Osteocyte (in vitro differentiated cells): ENCODE measurements at places on chromosomes 4 and X. TPM values are rescaled to one million over a fixed set of nuclear protein-coding genes. Genes with fewer than 3 reads are reported as not detected.

DNA sequence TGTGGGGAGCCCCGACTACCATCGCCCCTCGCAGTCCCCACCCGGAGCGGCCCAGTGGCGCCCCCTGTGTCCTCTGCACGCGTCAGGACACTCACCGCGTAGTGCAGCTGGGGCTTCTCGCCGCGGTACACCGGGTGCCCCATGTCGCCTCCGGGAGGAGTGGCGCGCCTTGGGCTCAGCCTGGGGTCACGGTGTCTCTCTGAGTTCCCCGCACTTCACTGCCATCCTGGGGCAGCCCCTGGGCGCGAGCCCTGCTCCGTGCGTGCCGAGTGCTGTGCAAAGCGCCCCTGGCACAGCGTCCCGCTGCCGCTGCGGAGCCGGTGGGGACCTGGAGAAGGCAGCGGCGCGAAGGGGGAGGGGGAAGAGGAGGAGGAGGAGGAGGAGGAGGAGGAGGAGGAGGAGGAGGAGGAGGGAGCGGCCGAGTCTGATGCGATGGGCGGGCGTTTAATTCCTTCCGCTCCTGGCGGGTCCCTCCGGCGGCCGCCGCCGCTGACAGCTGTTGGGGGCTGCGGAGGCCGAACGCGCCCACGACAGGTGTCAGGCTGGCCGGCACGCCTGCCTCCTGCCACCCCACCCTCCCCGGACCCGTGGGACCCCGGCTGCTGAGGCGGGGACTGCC, 134.3 kb downstream of the AMELX start:
- H3K4me3 ChIP-seq: peak overlapping the region; percentile 41
- no peak for DNase-seq
- no peaks in the 10 kb centered on the region for H3K27me3 ChIP-seq
- no peaks in the 10 kb centered on the region for H3K36me3 ChIP-seq
- H3K27ac ChIP-seq: peak overlapping the region; percentile 27

DNA sequence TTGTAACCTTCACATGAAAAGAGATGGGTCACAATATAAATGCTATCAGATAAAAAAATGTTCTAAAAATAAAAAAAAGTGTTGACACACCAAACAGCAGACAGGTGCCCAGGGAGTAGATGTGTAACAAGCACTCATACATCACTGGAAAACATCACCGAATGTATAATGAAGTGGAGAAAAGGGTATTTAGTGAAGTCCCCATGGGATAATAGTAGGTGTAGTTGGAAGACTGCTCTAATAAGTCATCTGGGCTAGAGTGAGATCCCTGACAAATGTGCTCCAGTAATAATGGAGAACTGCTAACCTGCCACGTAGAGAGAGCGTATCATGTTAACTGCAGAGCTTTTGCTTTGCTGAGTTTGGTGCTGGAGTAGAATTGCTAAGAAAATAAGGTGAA, 152.0 kb downstream of the GRIA2 start:
- H3K27me3 ChIP-seq: peaks cover 34% of the 10 kb centered on the region
- no peak for DNase-seq
- H3K36me3 ChIP-seq: no peaks in the 10 kb centered on the region
- H3K4me3 ChIP-seq: no peak overlapping the region

- no peaks in the 10 kb centered on the region for H3K4me1 ChIP-seq
- H3K4me3 ChIP-seq: no peak overlapping the region
- no peak overlapping the region for H3K27ac ChIP-seq
- no peaks in the 10 kb centered on the region for H3K36me3 ChIP-seq
- no peak for DNase-seq
Measured at GRCh38 chr4:8748236-8748575, 123.4 kb downstream of the HMX1 start.

GRCh38 chr4:89488736-89489135, 181.1 kb upstream of the GPRIN3 start:
- DNase-seq: no peak
- peaks cover 5% of the 10 kb centered on the region for H3K4me1 ChIP-seq
- no peak overlapping the region for H3K4me3 ChIP-seq
- no peak overlapping the region for H3K27ac ChIP-seq

DNA sequence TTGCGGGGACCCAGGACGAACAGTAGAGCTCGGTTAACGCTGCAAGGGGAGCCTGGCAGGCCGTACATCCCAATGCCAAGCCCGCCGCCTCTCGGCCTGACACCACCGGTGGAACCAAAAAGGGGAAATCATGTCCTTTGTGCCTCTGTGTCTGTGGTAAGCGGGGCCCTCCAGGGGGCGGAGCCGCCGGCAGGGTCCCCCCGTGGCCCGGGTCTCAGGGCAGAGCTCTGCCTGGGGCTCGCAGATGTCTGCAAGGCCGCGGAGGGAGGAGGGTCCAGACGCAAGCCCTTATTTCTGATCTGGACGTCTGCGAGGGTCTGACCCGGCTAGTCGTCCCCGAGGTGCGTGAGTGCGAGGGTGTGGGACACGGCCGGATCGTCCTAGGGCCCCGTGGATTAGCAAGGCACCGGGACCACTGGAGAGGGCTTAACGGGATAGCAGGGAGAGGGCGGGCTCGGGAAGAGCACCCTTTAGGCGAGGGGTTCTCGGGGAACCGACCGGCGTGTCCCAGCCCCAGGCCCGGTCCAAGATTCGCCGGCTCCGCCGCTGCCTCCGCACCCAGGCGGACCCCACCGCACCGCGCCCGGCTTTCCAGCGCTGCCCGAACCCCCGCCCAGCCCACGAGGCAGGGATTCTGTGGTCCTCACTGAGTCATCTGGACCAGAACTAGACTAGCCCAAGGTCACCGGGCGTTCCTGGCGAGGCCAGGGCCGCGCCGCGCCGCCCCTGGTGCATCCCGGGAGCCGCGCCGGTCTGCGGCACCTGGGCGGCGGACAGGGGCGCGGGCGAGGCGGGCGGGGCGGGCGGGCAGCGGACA, 863 bp upstream of the FAM193A start:
- H3K36me3 ChIP-seq: no peaks in the 10 kb centered on the region
- H3K4me1 ChIP-seq: peaks cover 25% of the 10 kb centered on the region
- DNase-seq: peak; percentile 86
- H3K4me3 ChIP-seq: peak overlapping the region; percentile 89
- H3K27ac ChIP-seq: peak overlapping the region; percentile 94

DNA sequence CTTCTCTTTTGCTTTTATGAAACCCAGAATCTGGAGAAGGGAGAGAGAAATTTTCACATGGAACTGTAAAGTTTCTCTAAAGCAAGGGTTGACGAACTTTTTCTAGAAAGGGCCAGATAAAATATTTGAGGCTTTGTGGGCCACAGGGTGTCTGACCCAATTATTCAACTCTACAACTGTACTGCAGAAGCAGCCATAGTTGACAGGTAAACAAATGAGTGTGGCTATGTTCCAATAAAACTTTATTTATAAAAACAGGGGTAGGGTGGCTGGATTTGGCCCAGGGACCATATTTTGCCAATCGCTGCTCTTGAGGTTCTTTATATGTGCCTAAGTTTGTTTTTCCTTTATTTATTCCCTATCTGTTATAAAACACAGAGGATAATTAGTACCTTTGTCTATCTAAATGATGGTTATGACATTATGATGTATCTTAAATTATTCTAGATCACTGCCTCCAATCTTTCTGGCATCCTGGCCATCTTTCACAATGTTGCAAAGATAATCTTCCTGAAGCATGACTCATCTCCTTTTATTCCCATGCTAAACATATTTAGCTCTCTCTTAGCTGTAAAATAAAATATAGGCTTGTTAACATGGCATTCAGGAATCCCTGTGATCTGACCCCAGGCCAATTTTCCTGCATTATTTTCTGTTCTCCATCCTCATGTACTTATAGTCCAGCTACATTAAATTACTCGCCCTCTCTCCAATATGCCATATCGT, 106.8 kb upstream of the CBLL2 start:
- peak overlapping the region; percentile 69 for H3K27ac ChIP-seq
- H3K4me3 ChIP-seq: no peak overlapping the region
- no peaks in the 10 kb centered on the region for H3K36me3 ChIP-seq
- DNase-seq: no peak
- no peaks in the 10 kb centered on the region for H3K27me3 ChIP-seq
- H3K4me1 ChIP-seq: peaks cover 20% of the 10 kb centered on the region

DNA sequence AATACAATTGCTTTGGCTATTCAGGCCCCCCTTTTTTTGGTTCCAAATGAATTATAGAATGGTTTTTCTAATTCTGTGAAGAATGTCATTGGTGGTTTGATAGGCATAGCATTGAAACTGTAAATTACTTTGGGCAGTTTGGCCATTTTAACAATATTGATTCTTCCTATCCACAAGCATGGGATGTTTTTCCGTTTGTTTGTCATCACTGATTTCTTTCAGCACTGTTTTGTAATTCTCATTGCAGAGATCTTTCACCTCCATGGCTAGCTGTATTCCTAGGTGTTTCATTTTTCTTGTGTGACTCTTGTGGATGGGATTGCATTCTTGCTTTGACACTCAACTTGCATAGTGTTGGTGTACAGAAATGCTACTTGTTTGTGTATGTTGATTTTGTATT, 33.0 kb downstream of the ADH6 start:
- no peak for DNase-seq
- H3K27me3 ChIP-seq: no peaks in the 10 kb centered on the region
- H3K4me3 ChIP-seq: no peak overlapping the region
- peaks cover 2% of the 10 kb centered on the region for H3K36me3 ChIP-seq

DNA sequence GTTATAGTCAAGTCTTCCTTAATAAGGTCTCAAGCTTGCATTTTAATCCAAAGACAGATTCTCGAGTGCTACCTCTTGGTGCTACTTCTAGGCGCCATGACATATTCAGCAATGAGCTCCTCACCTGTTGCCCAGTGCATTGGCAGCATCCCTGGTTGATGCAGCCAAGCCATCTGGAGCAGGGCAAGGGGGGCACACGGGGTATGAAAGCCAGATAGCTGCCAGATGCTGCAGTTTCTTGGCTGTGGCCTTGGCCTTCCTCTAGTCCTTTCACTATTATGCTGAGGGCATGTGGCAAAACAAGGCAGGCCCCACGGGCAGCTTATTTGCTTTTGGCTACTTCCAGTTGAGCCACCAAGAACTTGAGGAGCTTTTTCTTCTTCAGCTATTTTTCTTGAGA, 168.6 kb upstream of the PGRMC2 start:
- H3K36me3 ChIP-seq: no peaks in the 10 kb centered on the region
- H3K4me3 ChIP-seq: no peak overlapping the region
- no peak for DNase-seq
- H3K27me3 ChIP-seq: no peaks in the 10 kb centered on the region

PRKX gene
- 32.2 and 37.2 TPM in 2 replicates for total RNA-seq

DNA sequence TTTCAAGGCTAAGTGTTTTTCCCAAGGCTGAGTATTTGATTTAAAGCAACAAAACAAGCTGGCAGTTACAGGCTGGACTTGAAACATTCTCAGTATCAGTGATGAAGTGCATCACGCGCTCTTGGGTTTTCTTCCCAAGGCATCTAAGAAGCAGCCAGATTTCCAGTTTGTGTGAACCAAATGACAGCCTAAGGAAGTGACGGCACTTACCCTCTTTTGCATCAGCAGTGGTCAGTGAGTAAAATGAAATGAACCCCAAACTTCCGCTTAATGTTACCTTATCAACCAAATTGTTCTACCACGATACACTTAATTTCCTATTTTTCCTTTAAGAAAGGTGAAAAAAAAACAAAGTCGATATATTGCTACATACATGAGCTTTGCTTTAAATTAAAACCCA, 15.8 kb upstream of the GYPE start:
- H3K36me3 ChIP-seq: no peaks in the 10 kb centered on the region
- peaks cover 2% of the 10 kb centered on the region for H3K27me3 ChIP-seq
- H3K4me1 ChIP-seq: no peaks in the 10 kb centered on the region
- no peak for DNase-seq
- no peak overlapping the region for H3K27ac ChIP-seq
- H3K4me3 ChIP-seq: no peak overlapping the region

DNA sequence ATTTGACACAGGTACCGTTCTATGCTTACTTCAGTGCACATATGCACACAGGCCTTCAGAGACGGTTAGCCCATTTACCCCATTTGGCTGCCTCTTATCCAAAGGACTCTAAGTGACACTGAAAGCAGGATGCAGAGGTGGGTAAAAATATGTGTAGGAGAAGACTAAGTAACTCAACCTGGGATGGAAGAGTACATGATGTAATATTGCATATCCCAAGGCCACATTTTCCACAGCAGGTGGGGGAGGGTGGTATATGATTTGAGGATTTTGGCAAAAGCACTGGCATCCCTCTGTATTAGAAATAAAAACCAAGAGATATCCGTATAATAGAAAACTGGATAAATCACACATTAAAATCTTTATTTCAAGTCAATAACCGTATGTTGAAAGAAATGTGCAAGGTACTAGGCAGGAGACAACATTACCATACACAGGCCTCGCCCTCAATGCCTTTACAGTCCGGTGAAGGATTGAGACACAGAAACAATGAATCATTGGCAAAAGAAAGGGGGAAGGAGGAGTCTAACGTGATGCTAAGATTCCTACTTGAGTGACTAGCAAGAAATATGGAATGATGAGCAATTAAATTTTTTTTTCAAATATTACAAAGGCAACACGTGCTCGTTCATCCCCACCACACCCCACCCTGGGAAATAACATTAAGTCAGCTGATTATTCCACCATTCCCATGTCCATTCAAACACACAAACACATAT, 161.0 kb upstream of the RASGEF1B start:
- DNase-seq: no peak
- H3K4me3 ChIP-seq: no peak overlapping the region
- peaks cover 2% of the 10 kb centered on the region for H3K27me3 ChIP-seq

CSAG2 gene
- not detected in 2 replicates for total RNA-seq

DNA sequence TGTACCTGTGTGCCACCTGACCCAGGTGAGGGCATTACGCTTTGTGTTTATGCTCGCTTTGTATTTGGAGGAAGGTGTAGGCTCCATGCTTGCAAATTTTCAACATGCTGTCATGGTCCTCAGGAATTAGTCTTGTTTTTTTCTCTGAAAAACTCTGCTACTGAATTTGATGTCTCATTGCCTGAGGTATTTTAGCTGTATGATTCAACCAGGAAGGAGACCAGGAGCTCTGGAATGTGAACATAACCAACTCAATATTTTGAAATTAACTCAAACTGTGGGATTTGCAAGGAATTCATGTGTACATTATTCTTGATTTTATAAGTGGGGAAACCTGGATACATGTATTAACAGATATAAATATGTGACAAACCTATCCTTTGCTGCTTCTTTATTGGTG, 134.1 kb downstream of the SLC4A4 start:
- peaks cover 65% of the 10 kb centered on the region for H3K4me1 ChIP-seq
- H3K36me3 ChIP-seq: peaks cover 16% of the 10 kb centered on the region
- H3K4me3 ChIP-seq: no peak overlapping the region
- DNase-seq: no peak
- no peaks in the 10 kb centered on the region for H3K27me3 ChIP-seq
